ENCODE measurements at places on chromosomes 1 and 21.

DNA sequence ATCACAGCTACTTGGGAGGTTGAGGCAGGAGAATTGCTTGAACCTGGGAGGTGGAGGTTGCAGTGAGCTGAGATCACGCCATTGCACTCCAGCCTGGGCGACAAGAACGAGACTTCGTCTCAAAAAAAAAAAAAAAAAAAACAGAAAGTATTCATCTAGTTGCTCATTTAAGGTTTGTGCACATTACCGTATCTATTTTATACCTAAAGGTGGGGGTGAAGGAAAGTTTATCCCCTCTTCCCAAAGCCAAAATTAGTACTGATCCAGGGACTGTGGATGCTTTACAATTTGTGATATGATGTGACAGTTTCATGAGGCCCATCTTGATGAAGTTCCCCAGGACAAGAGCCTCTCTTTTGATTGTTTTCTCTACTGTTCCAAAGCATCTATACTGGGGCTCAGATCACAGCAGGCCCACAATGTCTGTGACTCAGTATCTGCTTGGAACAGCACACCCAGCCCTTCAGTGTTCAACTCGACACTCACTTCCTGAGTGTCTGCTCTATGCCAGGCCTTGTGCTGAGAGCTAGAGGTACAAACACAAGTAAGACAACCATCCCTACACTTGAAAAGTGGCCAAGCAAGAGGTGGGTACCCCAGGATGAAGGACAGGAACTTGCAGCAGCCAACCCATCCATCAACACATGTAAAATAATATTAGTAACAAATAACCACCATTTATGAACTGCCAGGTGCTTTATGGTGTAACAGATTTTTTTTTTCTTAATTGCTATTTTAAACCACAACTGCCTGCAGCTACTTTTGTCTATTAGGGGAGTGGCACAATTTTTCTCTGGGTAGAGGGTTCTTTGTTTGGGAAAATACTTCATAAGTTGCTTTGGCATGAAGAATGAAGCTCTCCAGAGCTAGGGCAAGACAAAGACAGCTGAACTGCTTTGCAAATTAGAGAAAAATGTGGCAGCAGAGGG lies 29.0 kb upstream of the KHDRBS1 start:
- no peak for DNase-seq

DNA sequence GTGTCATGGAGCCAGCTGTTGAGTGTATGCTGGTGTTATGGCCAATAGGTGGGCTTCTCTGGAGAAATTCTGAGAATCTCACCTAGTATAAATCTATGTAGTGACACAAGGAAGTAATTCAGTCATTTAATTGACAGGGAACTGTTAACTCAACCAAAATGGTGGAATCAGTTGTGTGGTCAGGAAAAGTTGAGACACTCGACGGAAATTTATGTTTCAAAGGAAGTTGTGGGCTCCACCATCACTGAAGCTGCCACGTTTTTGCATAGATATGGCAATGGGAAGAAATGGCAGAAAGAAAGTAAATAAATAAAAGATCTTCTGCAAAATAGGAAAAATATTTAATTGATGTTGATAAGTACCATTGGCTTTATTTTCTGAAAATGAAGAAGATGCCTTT lies 84.5 kb downstream of the ATP6V1G3 start:
- no peak for DNase-seq

GRCh38 chr21:41953249-41953830 lies 478 bp downstream of the C2CD2 start:
- no peak for DNase-seq

DNA sequence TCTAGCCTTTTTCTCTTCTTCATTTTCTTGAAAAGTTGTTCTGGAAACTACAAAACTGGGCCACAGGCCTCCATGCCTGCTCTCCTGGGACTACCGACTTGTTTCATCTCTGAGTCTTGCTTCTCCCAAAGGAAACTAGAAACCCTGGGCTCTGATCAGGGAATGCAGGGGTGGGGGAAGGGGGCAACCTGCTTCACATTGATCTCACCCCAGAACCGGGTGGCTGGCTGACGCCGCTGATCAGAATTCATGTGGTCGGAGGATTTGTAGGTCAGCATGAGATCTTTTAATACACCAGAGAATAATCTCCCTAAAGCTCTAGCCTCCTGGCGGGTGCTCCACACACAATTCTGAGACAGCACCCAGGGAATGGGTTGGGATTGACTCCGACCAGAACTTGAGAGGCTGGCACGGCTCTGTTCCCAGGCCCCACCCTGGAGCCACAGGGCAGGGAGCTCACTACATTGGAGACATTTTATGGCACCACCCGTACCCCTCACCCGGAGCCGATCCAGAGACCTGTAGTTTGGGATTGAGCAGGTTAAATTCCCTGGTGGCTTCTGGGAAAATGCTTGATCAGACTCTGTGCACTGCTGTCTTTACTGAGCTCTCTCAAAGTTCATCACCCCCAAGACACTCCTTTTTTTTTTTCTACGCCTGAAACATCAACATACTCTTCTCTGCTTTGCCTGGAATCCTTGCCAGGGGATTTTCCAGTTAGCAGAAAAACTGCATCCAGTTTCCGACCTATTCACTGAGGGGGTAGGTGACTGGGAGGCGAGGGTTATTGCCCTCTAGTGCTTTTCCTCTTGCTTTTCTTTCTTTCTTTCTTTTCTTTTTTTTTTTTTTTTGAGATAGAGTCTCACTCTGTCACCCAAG lies 12.2 kb upstream of the ARHGEF10L start:
- DNase-seq = no peak

- DNase-seq = no peak
Measured at GRCh38 chr1:7628273-7628672, 142.8 kb upstream of the VAMP3 start.

Data from NCI-H2171 (cell line).